M059J (cell line): ENCODE measurements at places on chromosomes 1 and 21.

GRCh38 chr21:31948676-31949075 is 75.9 kb downstream of the HUNK start:
- no peak for DNase-seq

DNA sequence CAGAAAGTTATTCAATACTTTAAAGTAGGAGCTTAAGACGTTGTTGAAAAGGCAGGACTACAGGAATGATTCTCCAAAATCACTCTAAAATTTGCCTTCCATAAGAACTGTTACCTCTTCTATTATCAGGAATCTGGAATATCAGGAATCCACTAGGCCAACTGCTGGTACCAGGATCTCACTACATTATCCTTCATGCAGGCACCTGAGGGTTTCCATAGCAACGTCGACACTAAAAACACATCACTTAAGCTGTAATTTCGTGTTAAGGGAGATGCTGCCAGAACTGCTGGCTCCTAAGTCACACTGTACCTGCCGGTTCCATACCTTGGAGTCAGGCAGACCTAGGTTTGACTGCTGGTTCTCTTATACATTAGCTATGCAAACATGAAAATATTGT is 139.7 kb upstream of the C1orf87 start:
- no peak for DNase-seq

DNA sequence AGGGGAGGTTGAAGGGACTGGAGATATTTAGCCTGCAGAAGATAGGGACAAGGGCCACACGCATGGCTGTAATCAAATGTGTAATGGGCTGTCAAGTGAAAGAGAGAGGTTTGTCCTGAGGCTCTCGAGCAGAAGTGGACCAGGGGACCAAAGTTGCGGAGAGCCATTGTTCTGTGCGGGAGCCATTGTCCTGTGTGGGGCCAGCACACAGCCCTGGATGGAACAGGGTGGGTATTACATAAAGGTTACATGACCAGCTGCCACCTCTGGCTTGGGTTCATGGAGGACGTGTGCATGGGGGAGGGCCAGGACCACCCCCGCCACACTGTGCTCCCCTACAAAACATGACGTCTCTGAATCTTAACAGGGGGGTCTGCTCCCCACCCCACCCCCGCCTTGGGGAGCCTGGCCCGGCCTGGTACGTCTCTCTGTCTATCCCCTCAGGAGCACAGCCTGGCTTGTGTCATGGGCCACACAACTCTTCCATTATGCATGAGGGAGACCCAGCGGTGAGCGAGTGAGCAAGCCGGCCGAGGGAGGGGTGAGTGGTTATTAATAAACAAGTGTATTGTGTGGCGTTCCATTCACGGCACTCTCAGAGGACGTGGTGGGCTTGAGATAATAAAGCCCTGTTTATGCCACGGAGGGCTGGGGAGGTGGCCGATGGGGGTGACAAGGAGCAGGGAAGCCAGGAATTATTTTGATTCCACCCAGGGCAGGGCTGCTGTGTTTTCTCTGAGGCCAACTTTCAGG is at the start of gene NFASC:
Gene NFASC (plus strand): TSS at position 703 of the 753 bp plus-strand sequence. CDS start 73,454 bp downstream, outside the sequence.
- DNase-seq, result no peak

GRCh38 chr1:246679794-246680177 is 44.4 kb upstream of the SCCPDH start:
- no peak for DNase-seq

- DNase-seq, result no peak
These were observed 229.3 kb downstream of the PRDM2 start for GRCh38 chr1:13929313-13929712.

DNA sequence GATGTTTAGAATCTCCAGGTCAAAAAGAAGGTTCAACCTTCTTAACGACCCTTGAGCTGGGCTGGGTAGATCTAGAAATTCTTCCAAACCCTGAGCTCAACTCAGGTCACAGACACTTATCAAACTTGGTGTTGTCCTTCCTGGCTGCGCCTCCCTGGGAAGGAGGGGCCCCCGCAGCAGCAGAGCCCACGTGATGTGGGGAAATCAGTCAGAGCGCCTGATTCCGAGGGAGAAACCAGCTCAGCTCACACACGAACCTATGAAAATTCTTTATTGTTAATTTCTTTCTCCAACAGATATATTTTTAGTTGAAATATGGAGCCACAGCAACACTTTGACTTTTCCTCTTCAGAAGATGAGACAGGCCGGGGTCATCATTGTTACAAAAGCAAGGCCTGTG is 24.3 kb upstream of the CLSTN1 start:
- DNase-seq, result no peak

DNA sequence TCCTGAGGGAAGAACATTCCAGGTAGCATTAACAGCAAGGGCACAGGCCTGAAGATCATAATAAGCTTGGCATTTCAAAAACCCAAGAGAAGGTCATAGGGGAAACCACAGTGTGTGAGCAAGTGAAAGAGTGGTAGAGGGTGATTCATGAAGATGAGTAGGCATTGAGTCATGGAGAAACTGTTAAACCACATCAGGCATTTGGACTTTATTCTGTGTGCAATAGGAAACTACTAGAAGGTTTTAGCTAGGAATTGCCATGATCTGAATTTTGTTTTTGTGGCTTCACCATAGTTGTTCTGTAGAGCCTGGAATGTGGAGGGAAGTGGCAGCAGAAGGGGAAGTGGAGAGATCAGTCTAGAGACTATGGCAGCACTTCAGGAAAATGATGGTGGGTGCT is 359.0 kb upstream of the PTBP2 start:
- DNase-seq, result peak; percentile 100
